Activated CD4-positive, alpha-beta T cell treated with anti-CD3 and anti-CD28 coated beads for 48 hours (primary cell): ENCODE measurements at places on chromosomes 1 and 21.

DNA sequence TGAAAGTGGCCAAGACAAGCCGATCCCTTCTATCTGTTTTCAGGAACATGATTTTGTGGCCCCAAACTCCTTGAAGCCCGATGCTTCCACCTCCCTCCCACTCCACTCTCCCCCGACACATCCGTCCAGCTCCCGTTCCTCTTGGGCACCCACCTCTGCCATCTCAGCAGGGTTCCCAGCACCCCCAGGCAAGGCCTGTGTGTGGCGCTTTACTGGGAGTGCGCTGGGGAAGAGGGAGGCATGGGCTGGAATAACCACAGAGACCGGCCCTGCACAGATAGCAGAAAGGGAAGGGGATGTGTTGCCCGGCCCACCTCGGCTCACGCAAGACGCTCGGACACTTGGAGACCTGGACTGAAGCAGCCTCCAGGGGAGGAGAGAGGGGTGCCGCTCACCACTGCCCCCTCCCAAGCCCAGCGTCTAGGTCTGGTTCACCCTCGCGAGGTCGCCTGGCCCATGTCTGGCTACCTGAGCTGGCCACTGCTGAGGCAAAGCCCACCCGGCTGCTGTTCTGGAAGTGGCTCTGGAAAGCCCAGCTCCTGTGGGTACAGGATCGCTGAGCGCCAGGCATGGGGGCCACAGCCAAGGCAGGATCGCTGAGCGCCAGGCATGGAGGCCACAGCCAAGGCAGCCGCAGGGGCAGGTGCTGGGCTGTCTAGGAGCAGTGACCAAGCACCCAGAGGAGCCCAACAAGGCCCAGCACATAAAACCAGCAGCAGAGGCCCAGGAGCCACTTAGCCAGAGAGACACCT is 23.8 kb upstream of the COL18A1 start:
- DNase-seq: no peak

GRCh38 chr21:36386031-36386642 is 945 bp downstream of the CHAF1B start:
- no peak for DNase-seq

DNA sequence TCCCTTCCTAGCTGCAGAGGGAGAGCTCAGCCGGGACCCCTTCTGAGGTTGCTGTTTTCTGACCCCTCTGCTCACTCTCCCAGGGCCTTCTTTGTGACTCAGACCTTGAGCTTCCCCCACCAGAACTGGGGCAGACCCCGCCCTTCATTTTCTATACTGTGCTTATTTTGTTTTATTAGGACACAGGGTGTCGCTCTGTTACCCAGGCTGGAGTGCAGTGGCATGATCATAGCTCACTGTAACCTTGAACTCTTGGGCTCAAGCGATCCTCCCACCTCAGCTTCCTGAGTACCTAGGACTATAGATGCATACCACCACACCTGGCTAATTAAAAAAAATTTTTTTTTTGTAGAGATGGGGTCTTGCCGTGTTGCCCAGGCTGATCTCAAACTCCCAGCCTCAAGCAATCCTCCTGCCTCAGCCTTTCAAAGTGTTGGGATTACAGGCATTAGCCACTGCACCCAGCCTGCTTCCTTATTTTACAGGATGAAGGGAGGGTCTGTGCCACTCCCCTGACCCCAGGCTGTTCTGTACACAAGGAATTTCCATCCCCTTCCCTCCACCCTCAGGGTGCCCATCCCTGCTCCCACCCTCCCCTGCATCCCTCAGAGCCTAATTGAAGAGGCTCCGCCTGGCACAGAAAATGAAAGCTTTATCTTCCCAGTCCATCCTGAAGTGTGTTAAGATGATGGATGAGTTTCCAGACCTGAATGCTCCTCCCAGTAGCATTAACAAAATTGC is 195.2 kb upstream of the POU3F1 start:
- no peak for DNase-seq

DNA sequence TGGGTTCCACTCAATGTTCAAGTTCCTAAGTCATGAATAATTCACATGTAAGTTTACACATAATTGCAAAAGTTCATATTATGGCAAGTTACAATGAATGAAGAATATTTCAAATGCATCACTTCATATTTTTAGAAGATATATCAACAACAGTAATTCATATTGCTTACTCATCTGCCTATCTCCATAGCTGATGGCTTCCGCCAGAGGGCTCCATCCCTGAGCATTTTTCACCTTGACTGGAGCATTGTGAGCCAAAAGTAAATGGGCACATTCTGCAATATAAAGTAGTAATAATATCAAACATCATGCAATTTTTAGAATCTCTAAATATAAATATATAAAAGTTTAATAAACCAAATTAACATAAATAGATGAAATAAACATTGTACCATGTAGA is 29.8 kb downstream of the ANKRD13C start:
- no peak for DNase-seq

DNA sequence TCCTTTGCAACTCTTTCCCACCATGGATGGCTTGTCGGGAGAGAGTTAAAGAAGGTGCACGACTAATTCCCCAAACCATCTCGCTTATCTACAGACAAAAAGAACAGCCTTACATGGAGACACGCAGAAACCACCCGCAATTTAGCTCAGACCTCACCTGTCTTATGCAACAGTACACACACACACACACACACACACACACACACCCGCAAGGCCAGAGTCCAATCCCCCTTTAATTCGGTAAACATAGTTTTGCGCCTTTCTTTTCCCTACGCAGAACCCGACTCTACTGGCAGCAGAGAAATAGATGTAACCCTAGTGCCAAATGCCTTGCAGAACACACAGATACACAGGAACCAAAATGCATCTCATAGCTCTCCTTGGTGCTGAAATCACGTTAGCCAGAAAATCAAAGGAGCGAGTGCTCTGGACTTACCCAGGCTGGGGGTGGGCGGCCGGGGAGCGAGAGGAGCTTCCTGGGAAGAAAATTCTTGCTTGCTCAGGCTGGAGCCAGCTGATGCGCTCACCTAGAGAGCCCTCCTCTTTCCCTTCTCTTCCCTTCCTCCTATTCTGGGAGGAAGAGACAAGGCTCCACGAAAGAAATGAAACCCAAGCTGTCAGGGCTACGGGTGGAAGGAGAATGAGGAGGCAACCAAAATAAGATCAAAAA is 470 bp downstream of the TNR start:
- DNase-seq: no peak

DNA sequence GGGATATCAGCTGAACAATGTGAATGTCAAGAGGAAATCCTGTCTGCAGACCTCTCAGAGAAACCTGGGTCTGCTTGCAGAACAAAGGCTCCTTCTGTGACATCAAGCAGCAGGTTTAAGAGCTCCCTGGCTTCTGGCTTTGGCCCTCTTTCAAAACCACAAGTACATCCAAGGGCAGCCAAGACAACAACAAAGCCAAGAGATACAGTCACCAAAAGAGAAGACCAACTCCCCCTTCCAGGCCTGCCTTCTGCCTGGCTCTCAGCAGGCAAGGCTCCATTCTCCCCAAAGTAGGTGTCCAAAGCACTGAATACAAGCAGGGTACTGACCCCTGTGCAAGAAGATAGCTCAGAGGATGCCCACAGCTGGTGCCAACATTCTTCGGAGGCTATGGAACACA is 11.5 kb downstream of the BCAR3 start:
- no peak for DNase-seq

GRCh38 chr1:248696261-248696660 is 6.3 kb downstream of the OR14I1 start:
- no peak for DNase-seq

- DNase-seq: no peak
Observed at GRCh38 chr1:200381256-200381984, 28.4 kb downstream of the ZNF281 start.

GRCh38 chr1:95217371-95217770 is 16.6 kb upstream of the RWDD3 start:
- no peak for DNase-seq

- DNase-seq: no peak
Observed at GRCh38 chr1:45608175-45609156, 15.4 kb downstream of the CCDC17 start.

GRCh38 chr1:78375996-78376395 is 114.8 kb upstream of the PTGFR start:
- DNase-seq: no peak
